CD4-positive, alpha-beta T cell treated with Interleukin-21 for 1 hour (primary cell): ENCODE measurements at places on chromosomes 2 and 18.

GRCh38 chr2:26711457-26712161, 19.1 kb downstream of the KCNK3 start:
- no peak for DNase-seq

DNA sequence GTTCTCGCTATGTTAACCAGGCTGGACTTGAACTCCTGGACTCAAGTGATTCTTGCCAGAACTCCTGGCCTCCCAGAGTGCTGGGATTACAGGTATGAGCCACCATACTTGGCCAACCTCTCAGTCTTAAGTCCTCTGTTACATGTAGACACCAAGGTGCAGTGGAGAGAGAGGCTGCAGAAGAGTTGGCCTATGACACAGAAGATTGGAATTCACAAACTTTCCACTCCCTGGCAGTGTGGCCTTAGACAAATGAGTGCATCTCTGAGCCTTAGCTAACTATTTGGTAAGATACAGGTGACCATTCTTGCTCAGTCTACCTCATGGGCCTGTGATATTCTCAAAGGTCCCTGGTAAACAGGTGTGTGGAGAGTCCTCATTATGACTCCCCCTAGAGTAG, 159.7 kb downstream of the MYCN start:
- no peak for DNase-seq

GRCh38 chr2:213152065-213152794, 818 bp upstream of the IKZF2 start:
- no peak for DNase-seq

GRCh38 chr2:227228061-227228667, 63.7 kb downstream of the COL4A3 start:
- DNase-seq = no peak

GRCh38 chr2:158745067-158745865, 49.9 kb upstream of the DAPL1 start:
- peak; percentile 25 for DNase-seq

DNA sequence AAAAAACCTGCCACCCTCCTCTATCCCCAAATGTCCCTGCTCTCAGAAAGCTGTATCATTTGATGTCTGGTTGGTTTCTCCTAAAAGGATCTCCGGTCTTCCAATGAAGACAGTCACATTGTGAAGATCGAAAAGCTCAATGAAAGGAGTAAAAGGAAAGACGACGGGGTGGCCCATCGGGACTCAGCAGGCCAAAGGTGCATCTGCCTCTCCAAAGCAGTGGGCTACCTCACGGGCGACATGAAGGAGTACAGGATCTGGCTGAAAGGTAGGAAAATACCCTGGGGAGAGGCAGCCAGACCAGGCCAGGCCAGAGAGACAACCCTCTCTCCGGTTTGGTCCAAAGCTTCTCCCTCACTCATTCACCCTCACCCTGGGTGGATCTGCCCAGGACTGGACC, 10.3 kb downstream of the SLC14A2 start:
- no peak for DNase-seq

DNA sequence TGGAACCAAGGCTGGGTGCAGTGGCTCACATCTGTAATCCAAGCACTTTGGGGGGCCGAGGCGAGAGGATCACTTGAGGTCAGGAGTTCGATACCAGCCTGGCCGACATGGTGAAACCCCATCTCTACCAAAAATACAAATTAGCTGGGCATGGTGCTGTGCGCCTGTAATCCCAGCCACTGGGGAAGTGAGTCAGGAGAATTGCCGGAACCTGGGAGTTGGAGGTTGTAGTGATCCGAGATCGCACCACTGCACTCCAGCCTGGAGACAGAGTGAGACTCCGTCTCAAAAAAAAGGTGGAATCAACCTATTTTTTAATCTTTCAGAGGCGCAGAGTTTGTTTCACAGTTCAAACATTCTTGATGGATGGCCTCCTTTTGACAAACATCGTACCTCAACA, 24.5 kb upstream of the ATP8B1 start:
- DNase-seq = no peak

DNA sequence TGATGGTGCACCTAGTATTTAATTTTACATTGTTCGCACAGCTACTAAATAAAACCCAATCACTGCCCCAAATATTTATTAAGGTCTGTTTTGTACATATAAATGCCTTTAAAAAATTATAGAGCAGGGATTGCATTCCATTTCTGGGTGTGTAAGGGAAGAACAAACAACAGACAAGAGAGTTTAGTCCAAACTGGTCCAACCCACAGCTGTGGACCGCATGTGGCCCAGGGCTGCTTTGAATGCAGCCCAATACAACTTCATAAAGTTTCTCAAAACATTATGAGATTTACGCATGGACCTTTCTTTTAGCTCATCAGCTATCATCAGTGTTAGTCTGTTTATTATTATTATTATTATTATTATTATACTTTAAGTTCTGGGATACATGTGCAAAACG, 114.8 kb upstream of the LRATD1 start:
- no peak for DNase-seq

- no peak for DNase-seq
Measured at GRCh38 chr18:9364242-9364641, 29.7 kb downstream of the TWSG1 start.

DNA sequence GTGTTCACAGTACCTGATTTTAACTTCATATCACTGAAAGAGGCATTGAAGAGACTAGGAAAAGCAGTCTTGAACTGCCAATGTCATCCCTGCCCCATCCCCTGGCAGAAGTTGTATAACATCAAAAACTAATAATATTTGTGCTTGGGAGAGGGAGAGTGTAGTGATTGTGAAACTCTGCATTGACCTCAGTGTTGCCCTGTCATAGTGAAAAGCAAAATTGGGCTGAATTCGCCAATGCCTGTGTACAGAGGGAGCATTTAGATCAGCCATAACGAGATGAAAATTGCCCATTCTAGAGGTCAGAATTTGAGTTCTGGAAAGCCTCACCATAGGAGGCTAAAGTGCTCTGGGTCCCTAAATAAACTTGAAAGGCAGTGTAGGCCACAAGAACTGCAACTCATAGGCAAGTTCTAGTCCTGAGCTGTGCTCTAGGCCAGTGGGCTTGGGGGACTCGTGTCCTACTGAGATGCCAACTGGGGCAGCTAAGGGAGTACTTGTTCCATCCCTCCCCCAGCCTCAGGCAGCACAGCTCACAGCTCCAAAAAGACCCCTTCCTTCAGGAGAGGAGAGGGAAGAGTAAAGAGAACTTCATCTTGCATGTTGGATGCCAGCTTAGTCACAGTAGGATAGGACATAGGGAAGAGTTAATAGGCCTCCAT, 855.6 kb downstream of the TSN start:
- no peak for DNase-seq

GRCh38 chr2:9199716-9200632, 6.6 kb upstream of the ASAP2 start:
- no peak for DNase-seq

DNA sequence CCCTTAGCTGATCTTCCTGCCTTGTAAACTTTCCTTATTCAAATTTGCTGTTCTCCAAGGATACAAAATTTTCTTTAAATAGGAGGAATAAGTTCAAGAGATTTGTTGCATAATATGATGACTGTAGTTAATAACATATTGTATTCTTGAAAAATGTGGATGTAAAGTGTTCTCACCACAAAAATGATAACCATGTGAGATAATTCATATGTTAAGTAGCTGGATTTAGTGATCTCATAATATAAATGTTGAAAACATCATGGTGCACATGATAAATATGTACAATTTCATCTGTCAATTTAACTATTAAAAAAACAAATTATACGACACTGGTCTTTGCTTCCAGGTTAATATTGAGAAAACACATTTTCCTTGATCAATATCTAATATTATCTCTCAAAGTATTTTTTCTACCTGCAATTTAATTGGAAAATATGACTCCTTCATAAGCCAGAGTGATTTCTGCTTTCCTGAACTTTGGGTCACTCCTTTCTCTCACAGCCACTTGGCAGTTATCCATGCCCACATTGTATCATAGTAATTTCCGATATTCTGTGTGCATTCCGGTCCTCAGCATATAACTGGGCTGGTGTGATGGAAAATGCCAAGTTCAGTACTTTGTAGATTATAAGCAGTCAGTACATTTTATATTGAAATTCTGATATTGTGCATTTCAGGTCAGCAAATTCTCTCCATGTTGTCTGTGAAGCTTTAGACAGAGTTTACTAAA, 152.6 kb downstream of the GULP1 start:
- DNase-seq = no peak

GRCh38 chr18:76233406-76233805, 261.6 kb downstream of the ZNF516 start:
- no peak for DNase-seq

- DNase-seq = no peak
Measured at GRCh38 chr2:240896871-240897692, 1.1 kb upstream of the MAB21L4 start.
